Dermis blood vessel endothelial cell (primary cell): ENCODE measurements at places on chromosomes 1 and 21.

DNA sequence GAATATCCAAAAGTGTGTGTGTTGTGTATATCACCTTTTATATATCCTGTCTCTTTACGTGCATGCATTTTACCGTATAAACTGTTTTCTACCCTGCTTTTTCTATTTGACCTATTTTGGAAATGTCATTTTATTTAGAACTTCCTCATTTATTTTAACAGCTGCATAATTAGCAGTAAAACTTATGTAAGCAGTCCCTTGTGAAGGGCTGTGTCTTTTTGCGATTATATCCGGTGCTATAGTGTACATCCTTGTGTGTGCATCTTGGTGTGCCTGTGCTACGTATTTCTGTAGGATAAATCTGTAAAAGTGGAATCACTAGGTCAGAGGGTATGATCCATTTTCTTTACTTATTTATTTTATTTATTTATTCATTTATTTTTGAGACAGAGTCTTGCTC, 7.2 kb downstream of the LGALS8 start:
- no peak for DNase-seq

- DNase-seq = no peak
Observed at GRCh38 chr1:1357871-1358432, 403 bp downstream of the MXRA8 start.

GRCh38 chr21:25710550-25710949, 24.2 kb downstream of the ATP5PF start:
- DNase-seq = no peak

- DNase-seq = no peak
Observed at GRCh38 chr1:151277249-151277648, 4.8 kb upstream of the ZNF687 start.

GRCh38 chr1:12147201-12147701, 19.5 kb upstream of the TNFRSF1B start:
- peak; percentile 91 for DNase-seq

DNA sequence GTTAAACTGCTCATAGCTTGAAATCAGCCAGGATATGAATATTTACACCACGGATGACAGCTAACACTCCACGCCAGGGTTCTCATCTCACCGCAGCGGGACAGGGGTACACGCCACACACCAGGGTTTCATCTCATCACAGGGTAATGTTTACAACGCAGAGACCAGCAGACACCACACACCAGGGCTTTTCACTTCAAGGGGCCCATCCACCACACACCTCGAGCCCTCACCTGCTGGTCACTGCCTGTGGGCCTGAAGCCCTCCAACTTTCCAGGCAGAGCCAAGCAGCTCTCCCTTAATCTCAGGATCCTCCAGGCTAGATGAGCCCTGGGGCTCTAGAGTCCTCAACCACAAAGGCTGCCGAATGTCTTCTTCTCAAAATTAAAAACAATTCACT, 1.3 kb upstream of the KRTAP10-12 start:
- DNase-seq = no peak

DNA sequence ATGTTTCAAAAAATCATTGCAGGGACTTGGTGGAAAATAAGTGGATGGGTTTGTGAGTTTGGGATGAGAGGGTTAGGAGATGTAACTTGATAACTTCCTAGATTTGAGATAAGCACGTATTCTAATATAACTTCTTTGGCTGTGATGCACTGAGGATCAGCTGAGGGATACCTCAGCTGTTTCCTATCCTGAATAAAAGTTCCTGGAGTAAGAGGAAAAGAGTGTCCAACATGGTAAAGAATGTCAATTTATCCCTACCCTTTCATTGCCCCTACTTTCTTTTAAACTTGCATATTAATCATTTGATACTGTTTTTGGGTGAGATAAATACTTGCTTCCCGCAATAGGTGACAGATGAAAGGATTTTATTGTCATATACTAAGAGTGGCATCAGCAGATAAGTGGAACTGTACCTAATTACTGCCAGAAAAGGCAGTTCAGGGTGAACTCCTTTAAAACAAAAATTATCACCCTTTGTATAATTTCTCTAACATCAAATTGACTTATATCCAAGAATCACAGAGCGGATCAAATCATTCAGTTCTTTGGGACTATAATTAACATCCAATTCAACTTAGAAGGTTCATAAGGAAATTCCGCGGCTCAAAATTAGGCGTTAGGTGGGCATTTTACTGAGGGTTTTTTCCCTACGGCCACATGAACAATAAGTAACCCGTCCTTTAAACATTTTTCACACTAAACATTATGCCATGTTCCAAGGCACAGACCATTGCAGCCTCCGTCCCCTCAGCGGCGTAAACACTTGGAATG, 1.4 kb upstream of the SUCO start:
- DNase-seq = no peak

- DNase-seq = no peak
Observed at GRCh38 chr21:38570596-38570995, 72.3 kb upstream of the ERG start.

GRCh38 chr1:28894785-28895184, 19.6 kb upstream of the EPB41 start:
- DNase-seq = no peak

DNA sequence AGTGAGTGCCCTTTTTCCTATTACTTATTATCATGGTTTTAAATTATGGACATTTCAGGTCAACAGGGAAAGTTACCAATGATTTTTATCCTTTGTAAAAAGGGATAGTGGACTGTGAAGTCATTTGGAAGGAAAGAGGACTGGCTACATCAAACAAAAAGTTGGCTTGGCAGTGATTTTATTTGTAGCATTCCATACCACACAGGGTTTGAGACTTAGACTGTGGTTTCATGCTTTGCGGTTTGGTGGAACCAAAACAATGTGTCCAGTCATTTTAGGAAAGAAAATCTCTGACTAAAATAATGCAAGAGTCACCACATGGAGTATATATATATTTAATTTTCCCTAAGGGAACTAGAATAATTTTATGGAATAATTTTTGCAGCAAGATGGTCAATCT, 239.5 kb downstream of the HMCN1 start:
- DNase-seq = no peak

GRCh38 chr1:11934302-11935056, at the start of gene PLOD1:
TSS of gene PLOD1 (plus strand) at chr1:11934717. CDS start at chr1:11934780, 63 bp downstream.
- peak; percentile 91 for DNase-seq
